Heart left ventricle (tissue), 16 donors: ENCODE measurements at places on chromosomes 7 and 10. TPM values are rescaled to one million over a fixed set of nuclear protein-coding genes. Genes with fewer than 3 reads are reported as not detected.

Gene HECW1
- total RNA-seq = not detected

Gene TEX47
- not detected for total RNA-seq

Gene FAM25A
- total RNA-seq = not detected

- no peak for DNase-seq
- H3K27ac ChIP-seq = no peak overlapping the region
- peaks cover 97% of the 10 kb centered on the region for H3K36me3 ChIP-seq
- no peaks in the 10 kb centered on the region for H3K4me1 ChIP-seq
These were observed 20.1 kb downstream of the CHUK start for GRCh38 chr10:100209303-100209702.

DNA sequence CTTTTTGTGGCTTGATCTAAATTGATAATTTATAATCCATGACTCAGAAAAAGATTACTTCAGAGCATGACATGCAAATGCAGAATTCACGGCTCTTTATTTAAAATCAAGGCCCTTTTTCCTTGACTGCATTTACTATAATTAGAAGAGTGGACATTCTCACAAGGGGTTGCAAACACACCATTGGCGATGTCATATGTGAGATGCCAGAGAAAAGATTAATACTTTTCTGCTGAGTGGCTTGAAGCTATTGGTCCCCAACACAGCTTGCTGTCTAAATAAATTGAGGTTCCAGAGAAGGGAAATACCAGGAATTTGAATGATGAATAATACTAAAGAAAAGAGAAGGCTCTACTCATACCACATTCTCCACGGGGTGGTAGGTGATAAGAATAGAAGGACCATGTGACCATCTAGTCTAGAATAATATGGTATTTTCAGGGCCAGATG, 78.7 kb upstream of the ARID5B start:
- H3K4me1 ChIP-seq = no peaks in the 10 kb centered on the region
- no peaks in the 10 kb centered on the region for H3K36me3 ChIP-seq
- no peaks in the 10 kb centered on the region for H3K27me3 ChIP-seq
- H3K27ac ChIP-seq = no peak overlapping the region
- no peak overlapping the region for H3K4me3 ChIP-seq
